Calu3 (cell line): ENCODE measurements at places on chromosomes 5 and 9. TPM values are rescaled to one million over a fixed set of nuclear protein-coding genes. Genes with fewer than 3 reads are reported as not detected.
A peak's percentile ranks its signal among the peaks of the same experiment; 100 is the strongest.

DNA sequence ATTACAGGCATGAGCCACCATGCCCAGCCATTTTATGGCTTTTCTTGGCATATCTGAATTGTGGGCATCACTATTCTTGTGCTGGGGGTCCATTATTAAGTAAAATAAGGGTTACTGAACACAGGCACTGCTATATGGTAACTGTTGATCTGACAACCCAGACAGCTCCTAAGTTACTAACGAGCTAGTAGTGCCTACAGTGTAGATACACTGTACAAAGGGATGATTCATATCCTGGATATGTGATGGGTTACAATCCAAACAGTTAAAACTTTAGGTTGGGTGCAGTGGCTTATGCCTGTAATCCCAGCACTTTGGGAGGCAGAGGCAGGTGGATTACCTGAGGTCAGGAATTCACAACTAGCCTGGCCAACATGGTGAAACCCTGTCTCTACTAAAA, 4.3 kb downstream of the CD14 start:
- H3K27ac ChIP-seq: no peak overlapping the region
- H3K27me3 ChIP-seq: peaks cover 22% of the 10 kb centered on the region
- no peak overlapping the region for H3K4me3 ChIP-seq
- peaks cover 22% of the 10 kb centered on the region for H3K4me1 ChIP-seq
- H3K36me3 ChIP-seq: peaks cover 18% of the 10 kb centered on the region

GRCh38 chr5:40680741-40681362, 1.1 kb downstream of the PTGER4 start:
- peak; percentile 65 for DNase-seq
- peaks cover 70% of the 10 kb centered on the region for H3K36me3 ChIP-seq
- H3K27me3 ChIP-seq: no peaks in the 10 kb centered on the region
- peaks cover 20% of the 10 kb centered on the region for H3K4me1 ChIP-seq
- peak overlapping the region; percentile 98 for H3K4me3 ChIP-seq

- H3K27ac ChIP-seq: no peak overlapping the region
- H3K4me1 ChIP-seq: peaks cover 48% of the 10 kb centered on the region
- no peaks in the 10 kb centered on the region for H3K27me3 ChIP-seq
- H3K36me3 ChIP-seq: no peaks in the 10 kb centered on the region
These were observed 204.2 kb upstream of the HAPLN1 start for GRCh38 chr5:83924891-83925290.

GRCh38 chr5:53335115-53335514, 145.3 kb upstream of the FST start:
- peak overlapping the region; percentile 77 for H3K27ac ChIP-seq
- peak; percentile 39 for DNase-seq
- peaks cover 53% of the 10 kb centered on the region for H3K4me1 ChIP-seq
- H3K27me3 ChIP-seq: no peaks in the 10 kb centered on the region

- no peak overlapping the region for H3K27ac ChIP-seq
- no peaks in the 10 kb centered on the region for H3K27me3 ChIP-seq
- H3K4me1 ChIP-seq: no peaks in the 10 kb centered on the region
- no peak overlapping the region for H3K4me3 ChIP-seq
- peak; percentile 1 for DNase-seq
- H3K36me3 ChIP-seq: no peaks in the 10 kb centered on the region
These were observed 129.0 kb upstream of the ALDH1B1 start for GRCh38 chr9:38263532-38263931.

DNA sequence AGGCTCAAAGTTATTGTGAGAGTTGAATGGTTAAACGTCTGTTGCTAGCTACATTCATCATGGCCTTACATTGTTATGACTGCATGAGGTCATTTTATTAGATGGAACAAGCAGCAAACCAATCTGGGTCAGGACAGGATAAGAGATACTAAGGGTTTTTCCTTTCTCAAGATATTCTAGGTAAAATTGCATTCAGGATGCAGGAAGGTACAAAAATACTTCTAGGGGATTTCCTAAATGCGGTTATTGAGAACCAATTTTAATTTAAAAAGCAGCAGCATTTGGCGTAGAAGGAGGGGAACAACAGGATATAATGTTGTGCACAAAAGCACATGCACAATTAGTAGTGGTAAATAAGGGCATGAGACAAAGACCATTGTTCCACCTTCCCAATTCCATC, 39.2 kb upstream of the LURAP1L start:
- no peaks in the 10 kb centered on the region for H3K36me3 ChIP-seq
- no peaks in the 10 kb centered on the region for H3K27me3 ChIP-seq
- peaks cover 8% of the 10 kb centered on the region for H3K4me1 ChIP-seq
- no peak for DNase-seq

DNA sequence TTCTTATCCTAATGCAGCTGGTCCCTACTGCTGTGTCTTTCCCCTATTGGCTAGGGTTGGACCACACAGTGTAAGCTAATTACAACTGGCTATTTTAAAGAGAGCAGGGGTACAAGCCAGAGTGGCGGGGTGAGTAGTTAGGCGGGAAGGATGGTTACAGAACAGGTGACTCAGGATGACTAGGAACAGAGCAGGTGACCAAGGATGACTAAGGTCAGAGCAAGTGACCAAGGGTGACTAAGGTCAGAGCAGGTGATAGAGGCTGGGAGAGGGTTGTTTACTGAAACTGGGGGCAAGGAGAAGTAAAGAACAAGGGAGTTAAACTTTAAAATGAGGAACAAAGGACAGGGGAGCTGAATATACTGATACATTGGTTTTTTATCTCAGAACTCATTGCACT, 125.4 kb downstream of the PTTG1 start:
- no peak overlapping the region for H3K27ac ChIP-seq
- no peaks in the 10 kb centered on the region for H3K36me3 ChIP-seq
- H3K4me3 ChIP-seq: no peak overlapping the region
- DNase-seq: no peak

DNA sequence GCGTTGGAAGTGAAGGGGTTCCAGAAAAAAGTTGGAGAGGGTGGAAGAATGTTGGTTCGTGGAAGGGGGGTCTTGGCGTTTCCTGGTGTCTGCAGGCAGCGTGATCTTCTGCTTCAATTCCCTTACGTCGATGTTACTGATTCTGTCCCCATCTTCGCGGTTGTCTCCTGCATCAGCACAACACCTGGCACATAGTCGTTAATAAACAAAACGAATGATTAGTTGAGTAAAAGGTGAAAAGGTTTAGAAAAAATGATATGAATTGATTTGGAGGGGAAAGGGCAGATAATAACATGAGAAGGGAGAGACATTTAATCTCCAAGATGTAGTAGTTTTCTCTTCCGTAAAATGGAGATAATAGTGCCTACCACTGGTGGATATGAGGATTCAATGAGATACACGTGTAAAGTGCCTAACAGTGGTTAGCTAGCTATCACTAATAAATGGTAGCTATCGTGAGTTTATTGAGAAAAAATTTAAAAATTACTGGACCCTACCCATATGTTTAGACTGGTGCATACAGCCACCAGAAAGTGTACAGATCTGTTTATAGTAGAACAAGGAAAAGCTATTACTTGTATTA, 556 bp downstream of the MTREX start:
- H3K36me3 ChIP-seq: no peaks in the 10 kb centered on the region
- peak; percentile 4 for DNase-seq
- no peak overlapping the region for H3K4me3 ChIP-seq

HMCN2 gene
- total RNA-seq: 0.32 TPM in 1 of 2 replicates, not detected in the other

PHF24 gene
- not detected in 2 replicates for total RNA-seq

DAB2 gene
- 9.5 and 12.4 TPM in 2 replicates for total RNA-seq

TMEM174 gene
- not detected in 2 replicates for total RNA-seq

ADGRV1 gene
- 1.8 and 3.5 TPM in 2 replicates for total RNA-seq

ENG gene
- total RNA-seq: 0.32 TPM in 1 of 2 replicates, not detected in the other
